ENCODE measurements at places on chromosomes 11 and 22.

GRCh38 chr11:4181782-4182721, 87.5 kb downstream of the RRM1 start:
- peak; percentile 45 for DNase-seq

- no peak for DNase-seq
Observed at GRCh38 chr22:43399338-43399979, 12.4 kb upstream of the MPPED1 start.

GRCh38 chr11:107998761-107999160, 9.9 kb upstream of the CUL5 start:
- DNase-seq = no peak

DNA sequence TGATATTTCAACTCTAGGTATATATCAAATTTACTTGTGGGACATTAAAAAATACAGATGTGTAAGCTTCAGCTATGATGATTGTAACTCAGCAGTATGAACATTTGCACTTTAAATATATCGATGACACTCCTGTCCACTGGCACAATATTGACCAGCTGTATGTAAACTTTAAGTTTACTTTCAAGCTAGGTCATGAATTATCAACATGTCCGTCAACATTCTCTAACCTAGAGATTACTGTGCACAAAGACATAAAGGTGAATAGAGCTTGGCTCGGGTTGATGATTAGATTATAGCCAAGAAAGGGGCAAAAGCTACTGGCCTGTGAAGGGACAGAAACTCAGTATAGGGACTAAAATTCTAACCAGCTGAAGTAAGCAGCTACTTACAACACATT, 286.6 kb downstream of the SWAP70 start:
- DNase-seq = no peak

DNA sequence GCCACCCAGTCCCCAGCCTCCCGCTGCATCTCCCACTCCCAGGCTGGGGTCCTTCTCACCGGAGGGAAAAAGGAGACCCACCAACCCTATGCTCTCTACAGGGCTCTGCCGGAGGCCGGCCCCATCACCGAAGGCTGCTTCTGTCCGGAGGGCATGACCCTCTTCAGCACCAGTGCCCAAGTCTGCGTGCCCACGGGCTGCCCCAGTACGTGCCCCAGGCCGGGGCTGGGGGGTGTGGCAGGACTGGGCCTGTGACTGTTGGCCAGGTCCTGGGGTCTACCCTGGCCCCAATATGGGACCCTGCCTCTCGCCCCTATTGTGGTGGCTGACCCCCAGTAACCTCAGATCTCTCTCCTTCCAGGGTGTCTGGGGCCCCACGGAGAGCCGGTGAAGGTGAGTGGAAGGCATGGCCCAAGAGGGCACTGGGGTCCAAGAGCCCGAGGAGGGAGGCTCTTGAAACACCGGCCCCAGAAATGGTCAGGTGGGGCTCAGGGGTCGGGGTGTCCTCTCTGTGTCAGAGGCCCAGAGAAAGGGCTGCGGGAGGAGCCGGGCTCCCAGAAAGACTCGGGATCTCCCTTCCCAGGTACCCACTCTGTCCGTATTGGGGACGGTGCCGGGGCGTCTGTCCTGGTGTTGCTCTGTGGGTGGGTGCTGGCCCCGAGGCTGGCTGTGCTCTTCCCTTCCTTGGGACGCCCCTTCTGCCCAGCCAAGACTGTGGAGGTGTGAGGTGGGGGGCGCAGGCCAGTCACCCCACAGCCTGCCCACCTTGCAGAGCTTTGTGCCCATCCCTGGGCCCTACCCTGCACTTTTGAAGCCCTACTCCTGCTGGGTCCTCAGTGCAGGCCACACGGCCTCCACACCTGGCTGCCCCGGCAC, 26.1 kb upstream of the MUC5B start:
- DNase-seq = no peak

DNA sequence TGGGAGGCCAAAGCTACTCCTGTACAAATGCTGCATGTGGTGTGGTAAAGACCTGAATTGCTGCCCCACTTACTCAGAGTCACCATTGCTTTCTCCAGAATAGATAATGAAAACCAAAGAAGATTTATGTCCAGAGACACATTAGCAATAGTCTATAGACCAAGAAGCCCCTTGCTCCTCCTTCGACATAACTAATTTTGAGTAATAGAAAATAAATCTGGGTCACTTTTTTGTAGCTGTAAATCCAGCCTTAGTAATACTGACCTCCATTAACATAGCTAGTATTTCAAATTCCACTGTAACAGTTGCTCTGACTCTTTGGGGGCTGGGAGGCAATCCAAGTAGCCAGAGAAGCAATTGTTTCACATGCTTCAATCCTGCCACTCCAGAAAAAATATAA, 145.9 kb downstream of the MAML2 start:
- no peak for DNase-seq

DNA sequence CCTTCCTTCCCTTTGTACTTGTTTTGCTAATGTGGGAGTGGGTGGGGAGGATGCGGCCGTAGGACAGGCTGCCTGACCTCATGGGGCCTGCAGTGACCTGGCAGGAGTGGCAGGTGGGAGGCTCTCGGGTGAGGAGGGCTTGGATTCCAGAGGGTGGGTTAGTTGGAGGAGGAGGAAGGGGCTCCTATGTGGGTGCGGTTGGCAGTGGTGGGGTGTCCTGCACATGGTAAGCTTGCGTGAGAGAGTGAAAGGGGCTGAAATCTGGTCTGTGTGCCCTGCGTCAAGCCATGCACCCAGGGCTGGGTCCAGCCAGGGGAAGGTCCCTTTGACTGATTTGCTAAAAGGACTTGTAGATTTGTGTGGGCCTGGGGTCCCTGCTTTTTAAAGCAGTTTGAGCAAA, 90.7 kb upstream of the OR4B1 start:
- DNase-seq = no peak

- DNase-seq = no peak
Observed at GRCh38 chr11:16825968-16826367, 87.5 kb downstream of the C11orf58 start.

GRCh38 chr11:21321072-21321471, 651.7 kb downstream of the NELL1 start:
- DNase-seq = no peak

DNA sequence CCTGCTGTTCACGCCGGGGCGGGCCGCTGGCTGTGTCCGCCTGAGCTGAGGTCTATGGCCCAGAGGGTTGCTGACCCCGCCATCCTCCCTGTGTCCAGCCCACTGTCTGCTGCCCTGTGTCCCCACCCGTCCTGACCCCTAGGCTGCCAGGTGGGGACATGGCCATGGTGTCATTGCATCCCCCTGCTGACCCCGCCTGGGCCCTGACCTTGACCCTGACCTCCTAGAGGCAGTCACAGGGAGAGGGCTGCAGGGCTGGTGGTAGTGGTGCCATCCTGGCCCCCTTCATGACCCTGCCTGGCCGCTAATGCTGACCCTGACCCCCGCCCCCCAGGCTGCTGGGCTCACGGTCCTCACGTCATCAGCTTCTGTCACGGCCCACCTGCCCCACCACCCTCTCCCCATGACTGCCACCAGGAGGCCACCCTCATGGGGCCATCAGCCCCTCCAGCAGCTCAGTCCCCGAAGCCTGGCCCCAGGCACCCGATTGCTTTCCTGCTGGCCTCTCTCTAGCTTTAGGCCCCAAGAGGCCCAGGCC, 285.9 kb downstream of the BRD1 start:
- DNase-seq = no peak

DNA sequence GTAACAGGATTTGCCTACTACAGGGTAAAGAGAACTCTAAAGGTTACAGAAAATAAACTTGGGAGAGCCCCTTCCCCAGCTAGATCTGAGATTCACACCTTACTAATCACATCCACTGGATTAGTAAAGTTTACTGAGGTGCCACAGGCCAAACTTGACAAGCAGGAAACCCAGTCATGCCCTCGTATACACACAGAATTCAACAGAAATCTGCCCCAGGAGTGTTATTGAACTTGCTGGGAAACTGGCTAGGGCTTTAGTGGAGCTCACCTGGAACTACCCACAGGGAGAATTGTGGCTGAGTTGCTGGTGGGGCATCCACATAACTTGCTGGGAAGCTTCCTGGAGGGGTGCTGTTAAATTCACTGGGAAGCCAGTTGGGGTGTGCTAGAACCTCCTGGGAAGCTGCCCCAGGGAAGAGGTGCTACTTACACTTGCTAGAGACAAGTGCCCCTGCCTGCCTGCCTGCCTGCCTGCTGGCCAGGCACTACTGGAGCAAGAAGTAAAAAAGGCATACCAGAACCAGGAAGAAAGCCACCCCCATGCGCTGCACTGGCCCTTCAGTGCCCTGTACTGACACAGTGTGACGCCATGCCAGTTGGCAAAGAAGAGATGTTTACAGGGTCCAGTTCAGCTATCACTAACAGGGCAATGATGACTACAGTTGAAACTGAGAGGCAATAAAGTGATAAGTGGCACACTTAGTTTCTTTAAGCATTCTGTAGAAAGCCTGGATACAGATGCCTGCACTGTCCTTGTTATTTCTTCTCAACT, 106.5 kb downstream of the ALX4 start:
- DNase-seq = no peak

GRCh38 chr11:111166598-111166997, 78.9 kb upstream of the POU2AF2 start:
- DNase-seq = no peak

DNA sequence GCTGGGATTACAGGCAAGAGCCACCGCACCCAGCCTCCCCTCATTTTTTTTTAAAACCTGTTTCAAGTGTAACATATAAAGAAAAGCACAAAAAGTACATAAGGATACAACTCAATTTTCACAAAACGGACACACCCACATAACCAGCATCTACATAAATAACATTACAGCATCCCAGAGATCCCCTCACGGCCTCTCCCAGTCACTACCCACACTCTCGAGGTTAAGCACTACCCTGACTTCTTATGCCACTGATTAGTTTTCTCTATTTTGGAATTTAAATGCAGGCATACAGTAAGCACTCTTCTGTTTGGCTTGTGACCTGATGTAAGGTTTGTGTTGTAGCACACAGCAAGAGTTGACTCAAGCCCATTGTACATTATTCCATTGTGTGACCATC, 82.5 kb downstream of the CLPB start:
- DNase-seq = no peak

- peak; percentile 18 for DNase-seq
Observed at GRCh38 chr22:35023692-35024363, 42.1 kb upstream of the ISX start.

DNA sequence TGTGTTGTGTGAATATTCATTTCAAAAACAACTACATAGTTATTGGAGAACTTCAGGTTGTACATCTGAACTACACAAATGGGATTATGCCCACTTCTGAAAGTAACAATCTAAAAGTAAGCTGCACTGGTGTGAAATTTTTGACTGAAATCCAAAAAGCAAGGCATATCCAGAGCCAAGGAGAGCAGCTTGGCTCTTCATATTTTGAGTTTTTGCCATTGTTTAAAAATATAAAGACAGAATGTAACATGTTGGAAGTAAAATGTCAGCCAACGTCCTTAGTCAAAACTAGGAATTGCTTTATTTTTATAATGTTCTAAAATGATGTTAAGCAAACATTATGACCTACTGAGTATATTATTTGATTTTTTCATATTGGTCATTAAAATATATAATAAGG, 45.8 kb upstream of the NOX4 start:
- DNase-seq = no peak

DNA sequence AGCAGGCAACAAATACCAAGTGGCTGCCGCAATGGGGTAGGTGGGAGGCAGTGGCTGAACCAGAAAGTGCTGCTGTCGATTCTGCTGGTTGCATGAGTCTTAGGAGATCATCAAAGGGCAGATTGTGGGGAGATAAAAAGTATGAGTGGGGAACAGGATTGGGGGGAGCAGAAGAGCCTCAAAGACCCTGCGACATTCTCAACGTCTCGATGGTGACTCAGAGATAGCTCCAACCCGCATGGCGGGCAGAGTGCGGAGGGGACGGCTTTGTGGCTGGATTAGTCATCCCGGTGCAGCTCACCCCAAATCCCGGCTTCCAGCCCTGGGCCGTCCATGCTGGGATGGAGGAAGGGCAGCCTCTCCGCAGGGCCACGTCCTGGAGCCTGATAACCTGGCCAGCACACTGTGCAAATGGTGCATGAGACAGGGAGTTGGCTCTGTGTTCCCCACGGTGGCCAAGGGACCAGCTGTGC, 11.6 kb upstream of the RTN4R start:
- no peak for DNase-seq

DNA sequence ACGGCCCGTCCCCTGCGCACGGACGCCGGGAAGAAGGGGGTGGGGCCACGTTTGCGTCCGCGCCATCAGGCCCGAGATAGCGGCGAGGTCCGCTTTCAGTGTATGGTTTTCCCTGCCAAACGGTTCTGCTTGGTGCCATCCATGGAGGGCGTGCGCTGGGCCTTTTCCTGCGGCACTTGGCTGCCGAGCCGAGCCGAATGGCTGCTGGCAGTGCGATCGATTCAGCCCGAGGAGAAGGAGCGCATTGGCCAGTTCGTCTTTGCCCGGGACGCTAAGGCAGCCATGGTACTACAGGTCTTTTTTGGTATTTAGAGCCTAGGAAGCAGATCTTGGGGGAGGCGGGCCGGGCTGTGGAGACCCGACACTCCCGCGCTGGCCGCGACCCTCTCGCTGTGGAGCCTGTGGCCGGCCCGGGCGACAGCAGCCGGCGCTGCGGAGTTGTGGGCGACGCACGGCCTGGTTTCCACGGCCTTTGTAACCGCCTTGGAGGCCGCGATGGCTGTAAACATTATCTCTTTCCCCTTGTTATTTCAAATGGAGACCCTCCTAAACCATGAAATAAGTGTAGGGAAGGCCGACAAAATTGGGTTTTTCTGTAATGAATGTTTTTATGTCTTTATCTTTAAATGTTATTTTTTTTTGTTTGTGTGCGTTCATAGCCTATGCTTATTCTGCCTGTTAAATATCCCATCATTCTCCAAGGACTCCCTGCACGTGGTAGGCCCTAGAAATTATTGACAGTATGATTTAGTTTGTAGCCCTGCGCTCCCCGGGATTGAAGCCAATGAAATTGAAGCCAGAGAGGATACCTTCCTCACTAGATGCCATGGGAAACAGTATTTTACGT, at the start of gene AASDHPPT:
Gene AASDHPPT (plus strand): TSS at position 54 of the 847 bp plus-strand sequence. CDS start 49 bp downstream, at position 103.
- DNase-seq = peak; percentile 8

DNA sequence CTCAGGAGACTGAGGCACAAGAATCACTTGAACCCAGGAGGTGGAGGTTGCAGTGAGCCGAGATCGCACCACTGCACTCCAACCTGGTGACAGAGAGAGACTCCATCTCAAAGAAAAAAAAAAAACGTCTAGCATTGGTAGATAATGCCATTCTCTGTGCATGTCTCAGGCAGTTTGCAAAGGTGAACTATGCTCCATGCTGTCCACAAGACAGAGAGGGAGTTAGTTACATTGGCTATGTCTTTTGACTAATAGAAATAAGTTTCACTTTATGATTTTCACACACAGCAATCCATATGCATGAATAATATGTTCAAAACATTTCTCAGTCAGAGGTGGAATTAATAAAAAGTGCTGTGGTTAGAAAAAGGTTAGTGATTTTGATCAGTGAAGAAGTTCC, 591.4 kb downstream of the ETS1 start:
- no peak for DNase-seq

- no peak for DNase-seq
Observed at GRCh38 chr11:10797531-10797930, 11.2 kb downstream of the EIF4G2 start.

- no peak for DNase-seq
Observed at GRCh38 chr11:122279194-122279593, 163.2 kb upstream of the BLID start.

Measured in fibroblast of the conjunctiva (primary cell).